ENCODE measurements at places on chromosomes 16 and 17.

GRCh38 chr17:55430541-55431288 lies 9.1 kb upstream of the MMD start:
- DNase-seq = no peak

DNA sequence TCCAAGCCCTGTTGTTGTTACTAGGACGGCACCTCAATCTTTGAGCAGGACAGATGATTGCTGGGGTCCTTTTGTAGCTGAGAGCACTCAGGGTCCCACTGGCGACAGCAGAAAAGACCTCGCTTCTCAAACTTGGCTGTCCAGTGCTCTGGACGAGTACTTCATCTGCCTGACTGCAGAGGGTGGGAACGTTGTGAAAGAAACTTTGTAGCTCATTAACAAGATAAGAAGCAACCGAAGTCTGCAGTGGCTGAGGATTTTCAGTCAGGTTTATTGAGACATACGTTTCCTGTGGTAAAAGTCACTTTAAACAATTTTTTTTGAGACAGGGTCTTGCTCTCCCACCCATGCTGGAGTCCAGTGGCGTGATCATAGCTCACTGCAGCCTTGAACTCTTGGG lies 191.7 kb downstream of the PRKCB start:
- no peak for DNase-seq

GRCh38 chr17:82518826-82519810 lies at the start of gene FOXK2:
FOXK2 (plus strand) TSS chr17:82519732; CDS start chr17:82519889, 157 bp downstream.
- peak; percentile 90 for DNase-seq

- DNase-seq = no peak
Observed at GRCh38 chr16:22675745-22676540, 138.0 kb upstream of the HS3ST2 start.

DNA sequence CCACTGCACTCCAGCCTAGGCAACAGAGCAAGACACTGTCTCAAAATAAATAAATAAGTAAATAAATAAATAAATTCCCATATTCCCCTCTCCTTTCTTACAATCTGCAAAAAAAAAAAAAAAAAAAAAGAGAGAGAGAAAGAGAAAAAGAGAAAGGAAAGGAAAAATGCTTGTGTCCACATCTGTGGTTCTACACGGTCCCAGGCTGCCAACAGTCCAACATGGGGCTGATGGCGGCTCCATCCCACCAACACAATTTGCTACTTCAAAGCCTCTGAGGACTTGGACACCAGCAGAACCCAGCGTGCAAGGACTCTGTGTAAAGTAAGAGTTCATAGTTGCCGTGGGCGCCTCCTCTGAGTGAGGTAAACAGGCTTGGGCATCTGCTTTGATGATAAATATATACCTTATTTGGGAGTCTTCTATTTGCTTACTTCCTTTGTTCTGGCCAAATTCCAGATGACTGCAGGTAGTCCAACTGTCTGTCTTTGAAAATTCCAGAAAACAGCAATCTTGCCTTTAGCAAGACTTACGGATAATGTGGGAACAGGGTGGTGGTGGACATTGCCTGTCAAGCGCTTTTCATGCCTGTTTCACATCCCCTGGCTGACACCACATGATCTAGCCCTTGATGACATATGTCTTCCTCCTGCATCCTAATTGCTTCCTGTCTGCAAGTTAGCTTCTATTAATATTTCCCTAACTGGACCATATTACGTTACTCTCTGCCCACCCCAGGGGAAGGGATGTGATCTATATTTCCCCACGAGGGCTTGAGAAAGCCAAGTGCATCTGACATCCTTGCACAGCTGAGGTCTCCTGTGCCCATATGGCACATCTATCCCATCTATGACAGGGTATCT lies 10.1 kb downstream of the LITAF start:
- no peak for DNase-seq

DNA sequence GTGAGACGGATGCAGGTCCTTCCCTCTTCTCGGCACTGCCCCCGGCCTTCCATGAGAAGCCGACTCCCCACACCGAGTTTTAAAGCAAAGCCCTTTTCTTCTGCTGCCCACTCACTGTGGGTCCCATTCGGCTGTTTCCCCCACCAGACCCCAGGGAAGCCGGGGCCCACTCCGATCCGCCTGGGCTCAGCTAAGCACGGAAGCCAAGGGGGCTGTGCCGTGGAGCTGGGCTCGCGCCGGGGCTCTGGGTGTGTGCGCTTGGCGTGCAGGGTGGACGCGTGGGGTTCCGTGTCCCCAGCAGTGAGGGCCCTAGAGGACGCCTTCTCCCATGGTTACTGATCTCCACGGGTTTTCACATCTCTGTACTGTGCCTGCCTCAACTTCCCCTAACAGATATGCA lies 68.5 kb downstream of the KLHDC4 start:
- no peak for DNase-seq
